ENCODE measurements at places on chromosomes 7 and 10.
A peak's percentile ranks its signal among the peaks of the same experiment; 100 is the strongest.

- DNase-seq, result peak; percentile 14
These were observed 17.2 kb downstream of the AP5Z1 start for GRCh38 chr7:4792537-4793126.

GRCh38 chr7:141884539-141885225, 31.5 kb upstream of the OR9A4 start:
- DNase-seq, result no peak

DNA sequence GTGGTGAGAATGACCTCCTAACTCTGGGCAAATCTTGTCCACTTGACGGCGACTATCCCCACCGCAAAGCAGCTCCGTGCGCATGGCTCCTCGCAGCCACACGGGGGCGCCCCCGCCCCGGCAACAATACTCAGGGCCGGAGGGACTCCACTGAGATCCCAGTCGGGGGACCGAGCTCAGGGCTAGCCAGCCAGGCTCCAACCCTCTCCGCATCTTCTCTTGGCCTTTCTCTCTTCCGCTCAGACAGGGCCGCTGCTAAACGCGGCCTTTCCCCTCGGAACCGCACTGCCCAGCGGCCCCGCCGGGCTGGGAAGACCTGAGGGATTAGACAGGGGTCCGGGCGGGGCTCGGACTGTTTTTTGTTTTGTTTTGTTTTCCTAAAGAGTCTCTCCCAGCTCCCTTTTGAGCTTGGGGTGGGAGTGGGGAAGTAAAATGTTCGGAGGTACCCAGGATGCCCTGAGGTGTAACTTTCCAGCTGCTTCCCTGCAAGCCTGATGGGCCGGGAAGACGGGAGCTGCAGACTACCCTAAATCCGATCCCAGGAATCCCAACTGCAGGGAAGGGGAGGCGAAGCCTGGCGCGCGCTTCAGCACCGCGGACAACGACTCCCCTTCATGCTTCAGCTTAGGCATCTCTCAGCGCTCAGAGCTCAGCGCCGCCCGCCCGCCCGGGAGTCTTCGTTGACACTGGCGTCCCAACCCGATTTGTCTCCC, 2.7 kb downstream of the KCNIP2 start:
- peak; percentile 80 for DNase-seq

GRCh38 chr10:58412502-58412961, 27.3 kb downstream of the TFAM start:
- peak; percentile 91 for DNase-seq

DNA sequence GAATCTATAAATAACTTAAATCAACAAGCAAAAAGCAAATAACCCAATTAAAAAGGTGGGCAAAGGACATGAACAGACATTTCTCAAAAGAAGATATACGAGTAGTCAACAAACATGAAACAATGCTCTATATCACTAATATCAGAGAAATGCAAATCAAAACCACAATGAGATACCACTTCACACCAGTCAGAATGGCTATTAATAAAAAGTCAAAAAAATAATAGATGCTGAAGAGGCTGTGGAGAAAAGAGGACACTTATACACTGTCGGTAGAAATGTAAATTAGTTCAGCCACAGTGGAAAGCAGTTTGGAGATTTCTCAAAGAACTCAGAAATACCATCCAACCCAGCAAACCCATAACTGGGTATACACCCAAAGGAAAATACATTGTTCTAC, 70.6 kb downstream of the CTTNBP2 start:
- DNase-seq, result no peak

GRCh38 chr10:78634389-78634815, 434.4 kb upstream of the ZMIZ1 start:
- peak; percentile 10 for DNase-seq

- DNase-seq, result no peak
These were observed 1239.3 kb downstream of the SORCS1 start for GRCh38 chr10:105925045-105925785.

DNA sequence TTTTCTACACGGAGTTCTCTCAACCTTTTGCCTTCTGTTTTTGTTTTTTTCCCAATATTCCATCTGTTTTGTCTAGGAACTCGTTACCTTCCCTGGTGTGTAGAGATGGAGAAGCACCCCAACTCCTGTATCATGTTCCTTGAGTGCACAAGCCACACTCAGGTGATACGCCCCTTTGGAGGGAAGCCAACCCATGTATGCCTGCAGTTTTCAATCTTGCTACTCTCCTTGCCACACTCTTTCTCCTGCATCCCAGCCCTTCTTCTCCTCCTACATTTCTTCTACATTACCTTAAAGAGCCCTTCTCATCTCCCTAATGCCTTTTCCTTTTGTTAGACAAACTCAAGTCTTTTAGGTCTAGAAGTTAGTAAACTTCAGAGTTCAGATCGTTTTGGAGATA, 10.2 kb upstream of the SP4 start:
- no peak for DNase-seq

GRCh38 chr10:113552701-113553100, at the start of gene HABP2:
TSS of gene HABP2 (plus strand) at chr10:113553053. CDS start at chr10:113553122, 69 bp downstream.
- DNase-seq, result no peak

GRCh38 chr7:113805976-113806375, 112.8 kb downstream of the PPP1R3A start:
- DNase-seq, result no peak

DNA sequence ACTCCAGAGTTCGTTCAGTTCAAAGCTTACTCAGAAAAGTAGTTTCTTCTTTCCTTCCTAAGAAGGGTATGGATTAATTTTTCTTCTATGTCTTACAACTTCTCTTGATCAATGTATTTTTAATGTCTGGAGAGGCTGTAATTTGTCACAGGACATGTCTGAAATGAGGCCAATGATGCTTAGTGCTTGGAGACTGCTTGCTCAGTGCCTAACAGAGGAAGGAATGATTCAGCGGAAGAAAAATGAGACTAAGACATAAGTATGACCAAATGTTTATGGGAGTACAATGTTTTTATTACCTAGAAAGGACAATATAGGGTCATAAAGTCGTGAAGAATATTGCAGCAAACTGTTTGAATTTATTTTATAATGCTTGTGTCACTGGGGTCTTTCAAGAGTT, 43.3 kb downstream of the GPR37 start:
- DNase-seq, result peak; percentile 6

DNA sequence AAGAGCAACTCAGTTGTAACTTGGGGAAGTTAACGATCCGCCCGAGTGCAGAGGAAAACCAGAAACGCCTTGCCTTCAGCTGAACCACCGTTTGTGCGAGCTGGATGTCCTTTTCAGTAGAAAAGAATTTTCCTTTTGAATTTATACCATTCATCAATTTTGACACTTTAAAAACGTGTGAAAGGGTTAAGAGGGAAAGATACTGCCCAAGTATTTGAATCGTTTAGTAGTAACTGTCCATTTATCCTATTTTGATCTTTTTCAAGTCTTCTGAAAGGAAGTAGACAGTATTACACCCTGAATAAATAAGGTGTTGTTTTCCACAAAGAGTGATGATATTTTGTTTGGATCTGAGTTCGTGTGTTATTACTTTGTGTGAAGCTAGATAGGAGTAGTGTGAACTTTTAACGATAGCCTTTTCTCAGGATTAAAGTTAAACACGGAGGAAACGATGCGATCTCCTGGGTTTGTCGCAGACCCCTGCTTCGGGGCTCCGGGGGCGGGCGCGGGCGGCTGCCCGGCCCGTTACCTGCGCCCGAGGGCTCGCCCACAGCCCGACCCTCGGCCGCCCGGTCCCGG, 830 bp upstream of the BMI1 start:
- DNase-seq, result no peak

GRCh38 chr10:35642035-35642792, at the start of gene FZD8:
TSS of gene FZD8 (minus strand) at chr10:35642296. CDS start at chr10:35641429, 867 bp downstream.
- DNase-seq, result peak; percentile 86

- DNase-seq, result peak; percentile 78
These were observed 19.5 kb upstream of the CYREN start for GRCh38 chr7:135189961-135190360.

DNA sequence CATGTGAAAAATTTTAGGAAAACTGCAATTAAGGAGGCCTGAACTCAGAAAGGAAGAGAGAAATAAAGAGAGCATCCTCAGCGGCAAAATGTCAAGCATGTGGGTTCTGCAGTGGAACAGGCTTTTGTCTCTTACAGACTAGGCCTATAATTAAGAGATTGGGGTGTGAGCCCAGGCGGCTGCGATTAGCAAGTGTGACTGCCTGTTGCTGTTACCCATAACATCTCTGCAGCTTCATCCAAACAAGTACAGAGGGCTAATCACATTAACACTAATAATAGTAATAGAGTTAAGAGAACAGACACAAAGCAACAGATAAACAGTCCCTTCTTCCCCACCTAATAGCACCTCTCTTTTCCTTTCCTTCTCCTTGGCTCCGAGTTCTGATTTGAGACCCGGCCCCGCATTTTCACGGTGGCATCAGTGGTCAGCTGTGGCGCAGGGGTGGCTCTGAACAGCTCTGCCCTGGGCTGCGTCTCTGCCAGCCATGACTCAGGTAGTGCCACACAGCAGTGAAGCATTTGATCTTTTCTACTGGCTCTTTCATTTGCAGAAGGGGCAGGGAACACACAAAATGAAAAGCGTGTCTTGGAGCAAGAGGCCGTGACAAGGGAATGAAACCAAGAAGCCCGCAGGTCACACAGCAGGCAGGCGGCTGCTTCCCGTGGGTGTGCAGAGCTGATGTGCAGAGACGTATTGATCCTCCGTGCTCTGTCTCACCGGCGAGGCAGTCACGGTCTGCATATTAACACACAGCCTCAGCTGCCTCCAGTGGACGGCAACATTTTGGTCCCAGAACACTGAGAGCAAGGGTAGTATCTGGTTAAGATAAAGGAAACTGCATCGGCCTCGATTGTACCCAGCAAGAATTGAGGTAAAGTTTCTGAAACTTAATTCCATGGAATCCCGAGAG, 103.1 kb downstream of the KLF6 start:
- DNase-seq, result no peak

DNA sequence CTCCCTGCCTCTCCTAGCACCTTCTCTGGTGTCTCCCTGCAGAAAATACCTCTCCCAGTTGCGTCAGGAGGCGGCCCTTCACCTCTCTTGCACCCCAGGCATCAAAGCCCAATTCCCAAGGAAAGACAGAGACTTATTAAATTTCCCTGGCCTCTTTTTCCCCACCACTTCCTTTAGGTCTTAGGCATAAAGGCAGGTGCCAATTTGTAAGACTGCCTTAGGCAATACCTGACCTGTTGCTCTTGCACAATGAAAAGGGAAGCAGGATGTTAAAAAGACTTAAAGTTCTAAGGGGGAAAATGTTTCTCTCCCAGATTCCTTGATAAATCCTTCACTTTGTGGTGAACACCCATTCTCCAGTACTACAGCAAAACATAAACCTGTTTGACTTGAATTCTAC, 186.7 kb downstream of the SLC25A13 start:
- DNase-seq, result no peak

DNA sequence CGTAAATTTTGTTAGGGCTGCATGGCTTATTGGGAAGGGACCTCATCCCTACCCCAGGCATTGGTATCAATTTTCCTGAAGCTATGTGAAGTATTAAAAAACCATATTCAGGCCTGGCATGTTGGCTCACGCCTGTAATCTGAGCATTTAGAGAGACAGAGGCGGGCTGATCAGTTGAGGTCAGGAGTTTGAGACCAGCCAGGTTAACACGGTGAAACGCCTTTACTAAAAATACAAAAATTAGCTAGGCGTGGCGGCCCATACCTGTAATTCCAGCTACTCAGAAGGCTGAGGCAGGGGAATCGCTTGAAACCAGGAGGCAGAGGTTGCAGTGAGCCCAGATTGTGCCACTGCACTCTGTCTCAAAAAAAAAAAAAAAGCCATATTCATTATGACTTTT, 7.1 kb downstream of the TASOR2 start:
- DNase-seq, result no peak

GRCh38 chr7:128266883-128267594, 26.0 kb downstream of the LEP start:
- DNase-seq, result peak; percentile 59

- no peak for DNase-seq
These were observed 78.0 kb downstream of the SAMD9 start for GRCh38 chr7:93039786-93040185.

- DNase-seq, result no peak
These were observed 25.9 kb upstream of the ANKRD2 start for GRCh38 chr10:97546456-97547270.

GRCh38 chr10:2989292-2989947, 77.9 kb upstream of the PFKP start:
- DNase-seq, result no peak

All from fibroblast of mammary gland (primary cell).